Fibroblast of pulmonary artery (primary cell): ENCODE measurements at places on chromosomes 13 and 19.

DNA sequence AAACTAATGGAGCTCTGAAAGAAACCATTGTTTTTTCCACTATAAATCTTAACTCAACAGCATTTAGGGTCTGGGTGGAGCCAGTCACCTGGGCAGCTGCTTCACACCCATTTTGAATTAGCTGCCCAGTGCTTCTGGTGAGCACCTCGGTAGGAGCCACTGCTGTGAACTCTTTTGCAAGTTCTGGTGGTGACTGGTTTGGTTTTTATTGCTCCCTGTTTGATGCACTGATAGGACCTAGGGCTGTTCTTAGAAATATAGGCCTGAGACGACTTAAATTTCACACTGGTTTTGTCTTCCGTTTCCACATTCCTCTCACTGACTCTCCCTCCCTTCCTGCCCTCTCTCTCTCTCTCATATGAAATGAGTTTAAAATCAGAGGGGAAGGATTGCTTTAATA lies 103.9 kb downstream of the GGACT start:
- DNase-seq, result no peak

GRCh38 chr13:48404952-48405351 lies 8.0 kb downstream of the LPAR6 start:
- DNase-seq, result no peak

- DNase-seq, result peak; percentile 27
These were observed 89.7 kb upstream of the MCF2L start for GRCh38 chr13:112879283-112879833.

DNA sequence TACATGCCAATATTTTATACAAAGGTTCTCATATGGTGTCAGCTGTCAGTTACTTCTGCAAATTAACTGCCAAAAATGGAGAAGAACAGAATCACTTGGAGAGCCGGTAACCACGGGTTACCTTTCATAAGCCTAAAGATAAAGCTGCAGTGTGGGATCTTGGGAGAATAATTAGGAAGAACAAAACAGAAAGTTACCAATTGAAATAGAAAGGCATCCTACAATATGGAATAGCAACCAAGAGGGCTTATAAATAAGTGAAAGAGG lies 74.2 kb downstream of the TSHZ3 start:
- DNase-seq, result no peak

- peak; percentile 60 for DNase-seq
These were observed 8.3 kb downstream of the COL4A1 start for GRCh38 chr13:110298505-110299282.
